Stimulated activated naive CD8-positive, alpha-beta T cell treated with anti-CD3 and anti-CD28 coated beads, Interleukin-15, Interleukin-2, amounts not matched to agents 100 U/mL and 50 U/mL, for 24 hours (primary cell): ENCODE measurements at places on chromosomes 11 and 22.

- DNase-seq: peak; percentile 46
Measured at GRCh38 chr22:20549232-20549841, 41.9 kb downstream of the MED15 start.

DNA sequence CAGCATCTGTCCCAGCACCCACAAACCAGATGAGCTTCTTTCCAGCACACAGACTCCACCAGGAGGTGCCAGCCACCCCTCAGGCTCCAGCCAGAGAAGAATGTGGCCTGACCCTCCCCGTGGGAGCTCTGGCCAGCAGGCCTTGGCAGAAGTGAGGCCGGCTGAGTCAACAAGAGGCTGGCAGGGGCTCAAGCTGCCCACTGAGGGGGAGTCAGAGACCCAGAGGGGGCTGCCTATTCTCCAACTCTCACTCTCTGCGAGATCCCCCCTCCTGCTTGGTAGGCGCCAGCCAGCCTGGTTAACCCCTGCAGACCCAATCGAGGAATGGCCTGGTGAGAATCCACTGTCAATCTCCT, 10.6 kb upstream of the CDC42EP1 start:
- no peak for DNase-seq

- no peak for DNase-seq
Measured at GRCh38 chr11:30143098-30143705, 87.6 kb upstream of the FSHB start.

GRCh38 chr11:47177846-47178245, 1.2 kb upstream of the ARFGAP2 start:
- DNase-seq: no peak

- peak; percentile 11 for DNase-seq
Measured at GRCh38 chr11:93444617-93445073, 98.5 kb downstream of the SMCO4 start.
